ENCODE measurements at places on chromosomes 5 and 9.

- no peak for DNase-seq
Measured at GRCh38 chr5:41517909-41518308, 7.5 kb upstream of the PLCXD3 start.

- DNase-seq = no peak
Measured at GRCh38 chr5:84752780-84753179, 368.1 kb upstream of the EDIL3 start.

DNA sequence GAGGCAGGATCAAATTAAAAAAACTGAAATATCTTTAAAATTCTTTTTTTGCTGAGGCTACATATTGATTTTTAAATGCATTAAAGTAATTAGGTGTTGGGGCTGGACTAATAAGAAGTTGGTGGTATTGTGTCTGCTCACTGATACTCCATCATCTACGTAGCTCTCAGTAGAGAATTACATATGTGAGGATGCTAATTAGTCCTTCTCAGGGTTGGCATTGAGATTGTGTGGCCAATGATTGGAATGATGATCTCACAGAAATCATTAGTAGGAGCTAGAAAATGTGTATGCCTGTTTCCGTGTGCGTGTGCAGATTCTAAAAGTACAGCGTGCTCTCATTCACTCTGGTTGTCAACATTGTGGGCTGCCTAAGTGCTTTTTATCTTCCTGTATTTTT is 283.8 kb downstream of the SH3GL2 start:
- DNase-seq = no peak

GRCh38 chr9:93156475-93157008 is 22.5 kb upstream of the NINJ1 start:
- DNase-seq = no peak

DNA sequence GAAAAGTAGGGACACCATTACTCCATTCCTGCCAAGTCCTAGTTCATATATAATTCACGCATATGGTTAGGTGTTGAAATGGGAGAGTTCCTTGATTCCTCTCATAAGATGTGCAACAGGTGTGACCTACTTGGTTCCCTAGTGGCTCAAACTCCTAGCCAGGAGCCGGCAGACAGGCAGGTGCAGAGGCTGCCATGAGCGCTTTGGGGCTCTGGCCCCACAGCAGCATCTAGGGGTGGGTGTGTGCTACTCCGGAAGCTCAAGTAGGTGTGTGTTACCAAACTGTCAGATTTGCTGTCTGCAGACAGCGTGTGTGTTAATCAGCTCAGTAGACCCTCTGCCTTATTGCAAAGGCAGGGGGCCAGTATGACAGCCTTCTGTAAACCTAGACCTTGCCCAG is 1652.4 kb upstream of the ACO1 start:
- DNase-seq = no peak

GRCh38 chr5:158998793-158999325 is 100.9 kb downstream of the EBF1 start:
- DNase-seq = no peak

DNA sequence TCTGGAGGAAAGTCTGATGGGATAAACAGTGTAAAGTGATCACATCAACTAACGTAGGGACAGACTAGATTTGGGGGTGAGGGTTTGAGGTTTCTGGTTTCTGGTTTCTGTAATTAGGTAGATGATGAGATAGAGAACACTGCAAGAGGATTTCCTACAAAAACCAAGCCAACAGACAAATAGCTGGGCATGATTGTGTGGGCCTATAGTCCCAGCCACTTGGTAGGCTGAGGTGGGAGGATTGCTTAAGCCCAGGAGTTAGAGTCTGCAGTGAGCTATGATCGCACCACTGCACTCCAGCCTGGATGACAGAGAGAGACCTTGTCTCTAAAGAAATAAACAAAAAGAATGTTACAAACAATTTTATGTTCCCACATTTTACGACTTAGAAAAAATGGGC is 34.4 kb upstream of the RNU6ATAC start:
- no peak for DNase-seq

DNA sequence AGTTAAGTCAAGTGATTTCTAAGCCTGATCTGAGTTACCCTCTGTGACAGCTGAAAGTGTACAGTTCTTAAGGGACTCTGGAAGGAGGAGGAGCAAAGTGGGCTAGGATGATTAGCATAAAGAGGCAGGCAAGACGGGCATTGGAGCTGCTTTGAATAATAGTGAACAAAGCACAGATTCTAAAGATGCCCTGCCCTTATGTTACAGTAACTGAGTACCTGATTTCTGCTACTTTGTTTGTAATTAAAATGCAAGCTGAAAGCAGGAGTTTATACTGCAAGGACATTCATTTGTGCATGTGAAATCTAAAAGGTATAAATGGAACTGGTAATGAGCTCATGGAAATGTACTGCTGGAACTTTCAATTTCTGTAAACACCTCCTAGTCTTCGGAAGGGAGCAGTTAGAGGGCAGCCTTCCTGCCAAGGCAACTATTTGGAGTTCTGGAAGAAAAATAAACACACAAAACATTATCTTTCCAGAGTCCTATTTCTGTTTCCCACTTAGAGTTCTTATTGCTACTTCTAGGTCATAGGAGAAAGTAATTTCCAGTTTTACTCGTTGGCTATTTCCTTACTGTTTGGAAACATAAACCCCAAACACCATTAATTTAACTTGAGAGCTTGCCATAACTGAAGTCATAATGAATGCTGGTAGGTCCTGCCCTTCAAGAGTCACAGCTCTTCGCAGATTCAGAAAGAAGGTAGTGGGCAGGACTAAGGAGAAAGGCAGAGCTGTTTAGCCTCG is at the start of gene RANBP3L:
Gene RANBP3L, minus strand, starts transcription at position 45 of the 746 bp plus-strand sequence. CDS start 486 bp downstream, outside the sequence.
- peak; percentile 50 for DNase-seq

- DNase-seq = no peak
Measured at GRCh38 chr5:156991714-156992113, 28.7 kb upstream of the TIMD4 start.

DNA sequence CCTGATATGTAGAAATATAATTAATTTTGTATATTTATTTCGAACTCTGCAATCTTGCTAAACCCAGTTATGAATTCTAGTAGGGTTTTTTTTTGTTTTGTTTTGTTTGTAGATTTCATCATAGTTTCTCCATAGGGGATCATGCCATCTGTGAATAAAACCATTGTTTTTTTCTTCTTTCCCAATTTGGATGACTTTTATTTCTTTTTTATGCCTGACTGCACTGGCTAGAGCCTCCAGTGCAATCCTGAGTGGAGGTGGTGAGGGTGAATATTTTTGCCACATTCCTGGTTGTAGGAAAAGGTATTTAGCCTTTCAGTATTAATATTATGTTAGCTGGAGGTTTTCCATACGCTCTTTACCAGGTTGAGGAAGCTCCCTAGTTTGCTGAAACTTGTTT is 70.0 kb upstream of the GFPT2 start:
- DNase-seq = no peak

DNA sequence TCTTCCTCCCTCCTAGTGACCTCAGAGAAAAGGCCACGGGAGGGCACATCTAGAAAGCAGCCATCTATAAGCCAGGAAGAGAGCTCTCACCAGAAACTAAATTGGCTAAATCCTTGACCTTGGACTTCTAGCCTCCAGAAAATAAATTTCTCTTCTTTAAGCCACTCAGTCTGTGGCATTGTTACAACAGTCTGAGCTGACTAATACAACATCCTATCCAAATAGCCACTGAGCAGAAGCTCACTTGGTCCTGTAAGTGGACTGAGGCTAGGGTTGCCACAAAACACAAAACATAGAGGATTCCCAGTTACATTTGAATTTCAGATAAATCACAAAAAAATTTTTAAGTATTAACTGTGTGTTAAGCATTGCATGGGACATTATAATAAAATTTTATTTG is 383.4 kb downstream of the MLLT3 start:
- no peak for DNase-seq

DNA sequence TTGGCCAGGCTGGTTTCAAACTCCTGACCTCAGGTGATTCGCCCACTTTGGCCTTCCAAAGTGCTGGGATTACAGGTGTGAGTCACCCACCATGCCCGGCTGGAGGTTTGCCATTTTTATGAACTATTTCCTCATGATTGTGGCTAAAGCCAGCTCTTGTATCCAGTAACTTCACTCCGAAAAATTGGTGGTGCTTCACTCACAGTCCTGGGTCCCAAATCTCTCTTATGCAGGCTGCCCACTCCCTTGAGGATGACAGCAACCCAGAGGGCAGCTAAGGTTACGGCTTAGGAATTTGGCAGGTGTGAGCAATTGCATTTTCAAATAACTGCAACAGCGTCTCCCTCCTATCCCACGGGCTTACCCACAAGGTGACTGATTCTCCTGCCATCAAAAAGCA is 23.4 kb upstream of the FUBP3 start:
- DNase-seq = no peak

DNA sequence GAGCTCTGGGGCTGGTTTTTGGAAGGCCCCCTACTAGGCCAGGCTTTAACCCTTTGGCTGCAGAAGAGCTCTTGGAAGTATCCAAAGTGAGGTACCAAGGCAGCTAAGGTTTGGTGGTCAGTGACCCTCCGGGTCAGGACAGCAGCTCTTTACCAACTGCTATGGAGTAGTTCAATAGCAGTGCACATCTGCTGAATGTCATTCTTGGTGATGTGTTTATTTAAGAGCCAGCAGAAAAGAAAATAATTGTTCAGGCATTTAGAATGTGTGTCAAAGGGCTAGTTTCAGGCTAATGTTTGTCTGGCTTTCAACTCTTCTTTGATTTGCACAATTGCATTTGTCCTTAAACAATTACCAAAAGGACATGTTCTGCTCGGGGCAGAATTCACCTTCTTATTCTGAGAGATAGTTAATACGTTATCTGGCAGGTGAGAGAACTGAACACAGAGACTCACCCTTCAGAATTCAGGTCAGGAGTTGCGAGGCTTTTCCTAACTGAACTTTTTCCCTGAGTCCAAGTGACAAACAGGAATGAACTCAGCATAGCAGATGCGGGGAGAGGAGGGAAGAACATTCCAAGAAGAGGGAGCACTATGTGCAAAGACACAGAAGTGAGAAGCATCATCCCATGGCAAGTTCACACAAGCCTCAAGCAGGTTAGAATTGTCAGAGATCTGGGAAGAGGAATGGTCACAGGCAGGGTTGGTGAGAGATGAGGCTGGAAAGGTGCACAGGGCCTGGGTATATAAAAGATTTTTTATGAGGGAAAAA is 556.7 kb upstream of the TLE4 start:
- DNase-seq = no peak

DNA sequence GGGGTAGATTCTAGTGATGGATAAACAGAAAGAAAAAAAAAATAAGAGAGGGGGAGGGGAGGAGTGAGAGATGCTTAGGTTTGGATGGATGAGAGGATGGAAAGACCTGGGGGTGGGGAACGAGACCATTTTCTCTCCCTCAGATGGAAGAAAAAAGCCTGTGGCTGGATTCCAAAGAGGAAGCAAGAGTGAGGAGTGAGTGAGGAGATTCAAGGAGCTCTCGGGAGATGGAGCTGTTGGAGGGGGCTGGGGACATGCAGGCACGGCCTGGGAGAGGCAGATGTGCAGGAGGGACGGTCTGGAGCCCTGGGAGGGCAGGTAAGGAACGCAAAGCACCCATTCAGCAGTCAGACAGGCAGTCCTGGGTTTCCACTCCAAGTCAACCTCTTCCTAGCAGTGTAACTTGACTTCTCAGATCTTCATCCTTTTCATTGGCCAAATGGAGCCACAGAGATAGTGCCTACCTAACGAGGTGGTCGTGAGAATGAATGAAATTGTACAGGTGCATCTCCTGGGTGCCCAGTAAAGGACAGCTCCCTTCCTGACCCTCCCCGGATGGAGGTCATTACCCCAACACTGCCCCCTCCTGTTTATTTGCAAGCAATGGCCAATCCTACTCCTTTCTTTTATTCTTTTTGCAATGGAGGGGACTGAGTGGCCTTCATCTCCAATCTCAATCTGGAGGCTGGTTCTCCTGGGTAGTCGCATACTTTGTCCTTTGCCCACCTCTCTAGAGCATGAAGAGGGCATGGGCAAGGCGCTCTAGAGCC is 52.2 kb downstream of the PCDH1 start:
- no peak for DNase-seq

All from lung (tissue), 17 donors.